Heart left ventricle (tissue), 16 donors: ENCODE measurements at places on chromosomes 1 and 21. TPM values are rescaled to one million over a fixed set of nuclear protein-coding genes. Genes with fewer than 3 reads are reported as not detected.

RHD gene
- polyA plus RNA-seq: not detected

GRCh38 chr1:74703386-74704182 lies 29.3 kb downstream of the CRYZ start:
- DNase-seq: no peak

DNA sequence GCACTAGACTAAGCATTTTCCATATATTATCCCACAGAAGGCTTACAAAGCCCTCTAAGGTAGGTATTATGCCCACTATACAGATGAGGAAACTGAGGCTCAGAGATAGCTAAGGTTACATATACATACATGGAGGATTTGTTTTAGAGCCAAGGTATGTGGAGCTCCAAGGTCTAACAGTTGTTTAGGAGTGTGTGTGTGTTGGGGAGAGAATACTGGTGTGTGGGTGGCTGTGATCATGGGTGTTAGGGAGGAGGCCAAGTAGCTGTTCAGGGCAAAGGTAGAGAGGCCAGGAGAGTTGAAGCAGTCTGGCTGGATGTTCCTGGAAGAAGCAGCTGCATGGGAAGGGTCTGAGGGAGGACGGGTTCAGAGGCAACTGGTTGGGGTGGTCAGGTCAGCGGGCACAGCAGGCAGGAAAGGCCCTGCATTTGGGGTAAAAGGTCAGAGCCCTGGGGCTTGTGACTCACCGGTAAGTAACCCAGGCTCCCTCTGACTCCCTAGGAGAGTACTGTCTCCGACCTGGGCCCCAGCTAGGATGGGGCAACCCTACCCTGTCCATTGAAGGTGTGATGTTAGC lies 5.1 kb upstream of the LDLRAP1 start:
- DNase-seq: no peak

DNA sequence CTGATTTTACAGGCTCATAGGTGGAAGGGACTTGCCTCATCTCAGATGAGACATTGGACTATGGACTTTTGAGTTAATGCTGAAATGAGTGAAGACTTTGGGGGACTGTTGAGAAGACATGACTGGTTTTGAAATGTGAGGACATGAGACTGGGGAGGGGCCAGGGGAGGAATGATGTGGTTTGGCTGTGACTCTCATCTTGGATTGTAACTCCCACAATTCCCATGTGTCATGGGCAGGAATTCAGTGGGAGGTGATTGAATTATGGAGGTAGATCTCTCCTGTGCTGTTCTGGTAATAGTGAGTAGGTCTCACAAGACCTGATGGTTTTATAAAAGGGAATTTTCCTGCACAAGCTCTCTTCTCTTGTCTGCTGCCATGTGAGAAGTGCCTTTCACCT lies 20.8 kb downstream of the SCYL3 start:
- DNase-seq: no peak

PAQR7 gene
- 1.3 TPM for polyA plus RNA-seq

DNA sequence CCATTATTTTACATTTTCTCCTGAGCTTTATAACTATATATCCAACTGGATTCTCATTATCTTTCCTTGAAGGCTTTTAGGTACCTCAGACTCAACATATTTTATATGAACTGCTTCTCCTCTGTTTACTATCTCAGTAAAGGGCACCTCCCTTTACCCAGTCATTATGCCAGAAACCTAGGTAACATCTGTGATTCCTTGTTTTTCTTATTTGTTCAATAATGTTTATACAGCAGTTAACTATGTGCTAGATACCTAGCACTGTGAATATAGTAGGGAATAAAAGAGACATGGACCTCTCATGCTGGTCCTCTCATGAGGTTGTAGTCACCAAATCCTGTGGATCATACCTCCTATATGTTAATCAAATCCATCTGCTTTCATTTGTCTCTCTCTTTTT lies 25.6 kb downstream of the PPP1R12B start:
- no peak for DNase-seq
